ENCODE measurements at places on chromosomes 6 and 20.

- no peak for DNase-seq
These were observed 172.9 kb downstream of the CARMIL1 start for GRCh38 chr6:25452031-25452430.

GRCh38 chr6:163717106-163717764 is 302.7 kb downstream of the QKI start:
- no peak for DNase-seq

GRCh38 chr6:169363590-169363989 is 109.9 kb upstream of the THBS2 start:
- DNase-seq = no peak

DNA sequence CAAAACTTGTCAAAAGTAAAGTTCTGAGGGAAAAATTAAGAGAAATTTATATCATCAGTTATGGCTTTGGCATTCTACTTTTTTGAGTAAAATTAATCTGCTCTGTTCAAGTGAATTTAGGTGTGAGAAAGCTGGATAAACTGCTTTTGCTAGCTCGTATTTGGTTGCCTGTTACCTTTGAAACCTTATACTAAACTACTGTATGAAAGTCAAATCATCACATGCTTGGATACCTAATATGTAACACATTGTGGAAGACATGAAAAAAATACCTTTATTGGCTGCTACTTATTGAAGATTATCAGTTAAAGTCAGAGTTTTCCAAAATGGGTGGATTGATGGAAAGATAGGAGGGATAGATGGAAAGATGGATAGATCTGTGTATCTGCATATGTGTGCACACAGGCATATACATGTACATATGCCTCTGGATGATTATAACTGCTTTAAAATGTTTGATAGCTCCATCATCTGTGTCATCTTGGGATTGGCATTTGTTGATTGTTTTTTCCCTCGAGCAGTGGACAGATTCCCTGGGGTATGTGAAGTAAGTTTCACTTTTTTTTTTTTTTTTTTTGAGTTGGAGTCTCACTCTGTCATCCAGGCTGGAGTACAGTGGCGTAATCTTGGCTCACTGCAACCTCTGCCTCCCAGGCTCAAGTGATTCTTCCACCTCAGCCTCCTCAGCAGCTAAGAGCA is 24.3 kb downstream of the SCAF8 start:
- DNase-seq = no peak

- DNase-seq = no peak
These were observed 70.3 kb downstream of the SCML4 start for GRCh38 chr6:107753778-107754177.

GRCh38 chr6:37528541-37528940 is 28.8 kb upstream of the CCDC167 start:
- no peak for DNase-seq

DNA sequence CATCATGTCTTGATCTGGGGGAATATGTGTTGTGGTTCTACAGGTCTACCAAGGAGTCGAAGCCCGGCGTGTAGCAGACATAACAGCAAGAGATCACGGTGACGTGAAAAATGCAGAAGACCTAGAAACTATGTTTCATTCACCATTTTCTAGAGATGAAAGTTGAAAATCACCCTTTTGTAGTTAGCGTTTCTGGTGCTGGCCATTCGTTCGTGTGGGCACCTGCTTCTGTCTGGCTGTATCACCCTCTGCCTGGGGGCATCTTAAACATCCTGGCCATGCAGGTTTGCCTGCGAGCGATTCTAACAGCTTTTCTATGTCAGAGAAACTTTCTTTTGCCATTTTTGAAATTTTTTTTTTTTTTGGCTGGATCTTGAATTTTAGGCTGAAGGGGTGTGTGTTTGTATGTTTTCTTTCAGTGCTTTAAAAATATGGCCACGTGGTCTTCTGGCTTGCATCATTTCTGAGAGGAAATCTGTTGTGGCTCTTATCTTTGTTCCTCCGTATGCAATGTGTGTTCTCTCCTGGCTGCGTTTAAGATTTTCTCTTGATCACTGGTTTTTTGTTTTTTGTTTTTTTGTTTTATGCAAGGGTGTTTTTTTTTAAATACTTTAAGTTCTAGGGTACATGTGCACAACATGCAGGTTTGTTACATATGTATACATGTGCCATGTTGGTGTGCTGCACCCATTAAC is 226.7 kb downstream of the CDH4 start:
- DNase-seq = no peak

- no peak for DNase-seq
These were observed 51.9 kb downstream of the SNAI1 start for GRCh38 chr20:50034567-50035180.

- DNase-seq = peak; percentile 15
These were observed 20.3 kb downstream of the CST4 start for GRCh38 chr20:23668477-23668951.

GRCh38 chr6:167644412-167645132 is 182.1 kb upstream of the AFDN start:
- DNase-seq = no peak

GRCh38 chr6:147005499-147005898 is 198.7 kb upstream of the STXBP5 start:
- DNase-seq = no peak

DNA sequence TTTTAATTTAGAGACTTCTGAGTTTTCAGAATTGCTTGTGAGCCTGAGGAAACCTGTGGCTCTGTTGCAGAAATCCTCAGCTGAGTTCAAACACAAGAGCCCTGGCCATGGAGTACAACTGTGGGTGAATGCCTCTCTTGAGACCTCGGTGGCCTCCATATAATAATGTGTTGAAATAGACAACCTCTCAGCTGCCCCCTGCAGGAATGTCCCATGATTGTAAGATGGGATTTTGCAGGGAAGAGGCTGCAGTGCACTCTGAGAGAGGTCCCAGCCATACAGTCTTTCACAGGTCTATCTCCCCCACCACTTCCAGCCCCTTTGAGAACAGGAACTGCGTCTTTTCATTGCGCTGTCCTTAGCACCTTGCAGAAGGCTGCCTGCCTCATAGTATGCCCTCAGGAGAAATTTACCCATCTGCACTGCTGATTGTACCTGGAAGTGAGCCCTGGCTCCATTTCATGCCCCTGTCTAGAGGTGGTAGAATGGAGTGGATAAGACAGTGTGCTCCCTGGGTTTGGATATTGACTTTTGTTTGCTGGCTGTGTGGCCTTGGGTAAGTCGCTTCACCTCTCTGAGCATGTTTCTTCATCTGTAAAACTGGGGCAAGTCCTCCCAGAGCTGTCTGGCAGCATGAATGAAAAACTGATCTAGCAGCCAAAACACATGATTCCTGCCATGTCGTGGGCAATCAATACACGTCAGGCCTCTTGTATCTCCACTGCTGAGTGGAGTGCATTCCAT is 16.8 kb upstream of the CDH22 start:
- DNase-seq = no peak

DNA sequence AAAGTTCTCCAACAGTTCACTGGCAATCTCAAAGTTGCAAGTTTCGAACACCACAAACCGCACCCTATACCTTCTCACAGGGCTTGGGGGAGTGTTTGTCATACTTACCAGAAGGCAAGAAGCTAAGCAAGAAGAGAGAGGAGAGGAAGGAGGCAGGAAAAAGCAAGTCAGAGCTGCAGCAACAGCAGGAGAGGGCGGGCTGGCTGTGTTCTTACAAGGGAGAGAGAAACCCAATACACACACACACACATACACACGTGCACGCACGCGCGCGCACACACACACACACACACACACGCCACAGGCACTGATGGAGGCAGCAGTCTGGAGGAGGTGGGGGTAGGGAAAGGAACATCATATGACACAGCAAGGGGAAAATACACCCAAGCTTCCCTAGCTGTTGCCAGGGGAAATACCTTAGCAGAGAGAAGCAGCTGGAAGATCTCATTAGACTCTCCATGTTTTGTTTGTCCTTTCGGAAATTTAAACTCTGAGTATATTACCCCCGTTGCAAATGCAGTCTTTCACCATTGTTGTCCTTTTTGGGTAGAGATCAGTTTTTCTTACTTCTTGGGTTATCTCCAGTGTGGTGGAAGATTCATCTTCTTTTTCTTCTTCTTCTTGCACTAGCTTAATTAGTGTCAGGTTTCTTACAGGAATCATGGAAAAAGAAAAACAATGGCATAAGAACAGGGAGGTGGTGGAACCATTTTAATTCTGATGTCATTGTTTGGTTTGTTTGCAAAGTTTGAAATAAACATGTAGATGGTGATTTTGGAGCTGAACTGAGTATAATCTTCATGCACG is at the start of gene TXLNB:
Gene TXLNB (minus strand): TSS at position 186 of the 807 bp plus-strand sequence. CDS start 3,099 bp downstream, outside the sequence.
- DNase-seq = peak; percentile 77

DNA sequence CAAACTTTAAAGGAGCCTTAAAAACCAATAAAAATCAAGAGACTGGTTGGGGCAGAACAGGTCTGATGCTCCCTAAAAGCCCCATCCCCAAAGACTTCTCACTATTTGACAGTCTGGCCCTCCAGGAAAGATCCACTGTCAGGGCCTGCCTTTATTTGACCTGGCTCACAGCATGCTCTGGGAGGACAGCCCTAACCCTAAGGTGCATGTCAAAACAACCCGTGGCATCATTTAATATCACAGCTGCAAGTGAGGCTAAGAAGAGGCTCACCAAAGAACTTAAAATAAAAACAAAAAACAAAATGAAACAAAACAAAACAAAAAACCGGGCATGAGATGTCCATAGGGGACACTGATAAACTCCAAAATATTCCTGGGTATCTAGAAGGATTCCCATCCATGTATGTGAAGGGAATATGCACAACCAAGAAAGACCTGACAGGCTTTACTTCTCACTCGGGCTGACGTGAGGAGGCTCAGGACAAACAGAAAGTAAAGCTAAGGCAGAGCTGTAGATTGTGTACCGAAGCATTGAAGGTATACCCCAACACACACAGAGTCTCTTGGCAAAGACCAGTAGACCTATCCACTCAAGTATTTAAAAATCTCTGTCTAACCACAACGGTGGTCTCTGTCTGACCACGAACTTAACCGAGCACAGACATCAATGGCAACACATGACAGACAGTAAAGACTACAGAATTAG is 57.3 kb downstream of the AHI1 start:
- DNase-seq = no peak

DNA sequence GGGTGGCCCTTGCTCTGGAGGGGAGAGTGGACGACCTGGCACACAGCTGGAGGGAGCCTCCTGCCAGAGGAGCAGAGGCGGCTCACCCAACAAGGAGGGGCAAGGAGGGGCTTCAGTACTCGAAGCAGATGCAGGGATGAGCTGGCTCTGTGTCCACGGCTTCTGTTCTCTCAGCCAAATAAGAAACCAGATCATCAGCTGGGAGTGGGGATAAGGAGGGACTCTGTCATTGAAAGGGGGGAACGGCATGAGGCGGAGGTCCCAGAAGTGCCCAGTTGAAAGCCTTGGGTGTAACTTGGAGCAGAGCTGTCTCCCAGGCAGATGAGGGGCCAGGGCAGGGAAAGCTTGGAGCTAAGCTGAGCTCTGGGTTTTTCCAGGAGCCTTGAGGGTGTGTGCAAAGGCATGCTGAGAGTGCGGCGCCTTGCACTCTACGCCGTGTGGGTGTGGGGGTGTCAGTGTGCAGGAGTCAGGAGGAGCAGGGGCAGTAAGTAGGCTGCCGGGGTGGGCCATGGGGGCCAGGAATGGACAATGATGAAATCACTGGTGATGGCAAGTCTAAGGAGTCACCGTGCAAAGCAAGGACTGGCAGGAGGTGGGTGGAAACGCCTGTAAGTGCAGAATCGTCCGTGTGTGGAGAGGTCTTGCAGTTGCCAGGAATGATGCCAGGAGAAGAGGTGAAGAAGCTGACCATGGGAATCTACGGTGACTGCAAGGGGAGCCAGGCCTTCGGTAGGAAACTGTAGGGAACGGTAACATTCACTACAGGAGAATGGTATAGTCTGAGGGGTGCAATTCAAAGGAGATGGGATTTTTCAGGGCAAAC is 85.4 kb upstream of the FOXQ1 start:
- no peak for DNase-seq

DNA sequence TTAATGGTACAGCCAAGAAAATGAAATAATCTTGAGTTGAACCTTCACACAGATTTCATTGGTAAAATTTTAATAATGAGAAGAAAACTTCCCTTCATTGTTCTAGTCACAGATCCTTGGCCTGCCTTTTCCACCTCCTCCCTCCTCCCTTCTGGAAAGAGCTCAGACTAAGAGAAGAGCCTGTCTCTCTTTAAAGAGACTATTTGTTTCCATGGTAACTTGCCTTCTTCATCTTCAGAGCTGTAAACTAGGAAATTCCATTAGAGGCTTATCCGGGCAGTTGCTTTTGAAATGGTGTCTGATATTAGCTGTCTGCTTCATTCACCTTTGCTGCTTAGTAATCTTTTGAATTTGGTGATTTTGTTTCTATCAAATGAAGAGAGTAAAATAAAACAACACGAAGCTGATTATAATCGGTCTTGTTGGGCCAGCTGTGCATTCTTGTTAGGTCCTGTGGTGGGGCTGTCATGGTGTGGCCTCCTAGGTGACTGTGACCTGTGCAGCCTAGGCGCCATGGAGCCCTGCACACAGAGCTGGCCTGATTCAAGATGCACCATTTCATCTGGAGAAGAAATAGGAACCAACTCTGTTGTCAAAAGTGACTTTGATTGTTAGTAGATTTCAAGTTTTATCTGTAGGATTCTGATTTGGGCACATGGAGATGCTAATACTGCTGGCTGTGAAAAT is 96.7 kb downstream of the MAP3K7 start:
- DNase-seq = no peak

GRCh38 chr6:115468272-115469005 is 592.3 kb downstream of the FRK start:
- no peak for DNase-seq

- no peak for DNase-seq
These were observed 860.2 kb upstream of the MAP3K7 start for GRCh38 chr6:91447081-91447480.

- DNase-seq = no peak
These were observed 2.9 kb downstream of the ATXN1 start for GRCh38 chr6:16758163-16758975.

GRCh38 chr6:136791296-136792094 is 782 bp downstream of the MAP3K5 start:
- peak; percentile 45 for DNase-seq

DNA sequence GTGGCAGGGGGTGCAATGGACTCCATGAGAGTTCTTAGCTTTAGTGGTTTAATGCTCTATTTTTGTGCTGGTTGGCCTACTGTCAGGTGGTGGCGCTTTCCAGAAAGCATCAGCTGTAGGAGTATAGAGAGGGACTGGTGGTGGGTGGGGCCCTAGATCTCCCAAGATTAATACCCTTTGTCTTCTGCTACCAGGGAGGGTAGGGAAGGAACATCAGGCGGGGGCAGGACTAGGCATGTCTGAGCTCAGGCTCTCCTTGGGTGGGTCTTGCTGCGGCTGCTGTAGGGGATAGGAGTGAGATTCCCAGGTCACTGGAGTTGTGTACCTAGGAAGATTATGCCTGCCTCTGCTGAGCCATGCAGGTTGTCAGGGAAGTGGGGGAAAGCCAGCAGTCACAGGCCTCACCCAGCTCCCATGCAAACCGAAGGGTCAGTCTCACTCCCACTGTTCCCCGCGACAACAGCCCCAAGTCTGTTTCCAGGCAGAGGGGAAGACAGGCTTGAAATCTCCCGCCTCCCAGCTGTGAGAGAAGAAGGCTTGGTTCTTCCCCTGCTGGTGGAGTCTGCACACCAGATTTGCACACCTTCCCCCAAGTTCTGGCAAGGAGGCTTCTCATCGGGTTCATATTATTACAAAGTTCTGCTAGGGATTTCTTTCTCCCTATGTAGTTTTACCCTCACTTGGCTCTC is 46.7 kb upstream of the PKIB start:
- no peak for DNase-seq

- DNase-seq = no peak
These were observed 60.0 kb upstream of the PIM1 start for GRCh38 chr6:37109714-37110499.

- DNase-seq = no peak
These were observed 204.4 kb downstream of the EYA2 start for GRCh38 chr20:47099093-47099492.

GRCh38 chr6:8764733-8765132 is 329.4 kb upstream of the SLC35B3 start:
- no peak for DNase-seq
